Stimulated activated CD8-positive, alpha-beta memory T cell treated with anti-CD3 and anti-CD28 coated beads, Interleukin-4, amount 100 ng/mL, for 1 hour (primary cell): ENCODE measurements at places on chromosomes 2 and 18.

DNA sequence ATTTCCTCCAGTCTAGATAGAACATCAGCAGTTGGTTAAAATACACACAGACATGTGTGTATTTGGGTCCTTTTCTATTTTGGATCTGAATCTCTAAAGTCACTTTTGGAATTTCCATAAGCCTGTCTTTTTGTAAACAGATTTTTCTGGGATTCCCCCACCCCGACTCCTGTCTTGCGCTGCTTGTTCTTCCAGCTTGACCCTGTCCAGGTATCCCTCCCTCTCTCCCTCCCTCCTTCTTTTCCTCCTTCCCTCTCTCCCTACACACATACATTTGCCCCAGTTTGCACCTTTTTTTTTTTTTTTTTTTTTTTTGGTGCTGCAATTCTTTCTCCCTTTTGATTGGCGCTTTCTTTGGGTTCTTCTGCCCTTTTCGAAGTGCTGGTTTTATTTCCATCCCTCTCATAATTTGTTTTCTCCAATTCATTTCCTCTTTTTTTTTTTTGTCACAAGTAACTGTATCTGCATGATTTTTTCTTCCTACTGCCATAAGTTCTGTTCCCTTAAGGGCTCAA lies 114.8 kb upstream of the SERTAD2 start:
- no peak for DNase-seq

DNA sequence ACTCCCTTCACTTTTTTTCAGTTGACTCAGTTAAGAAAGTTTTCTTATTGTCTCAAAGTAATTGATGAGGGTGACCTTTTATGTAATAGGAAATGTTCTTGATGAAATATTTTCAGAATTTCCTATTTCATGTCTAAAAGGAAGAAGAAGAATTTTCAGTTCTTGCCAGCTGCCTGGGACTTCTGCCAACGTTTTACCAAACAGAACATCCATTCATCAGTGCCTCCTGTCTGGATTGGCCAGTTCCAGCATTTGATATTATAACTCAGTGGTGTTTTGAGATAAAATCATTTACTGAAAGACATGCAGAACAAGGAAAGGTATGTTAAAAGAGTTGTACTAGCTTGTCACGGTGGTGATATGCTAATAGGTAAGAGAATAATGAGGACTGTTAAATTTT lies 104.7 kb upstream of the MYO3B start:
- DNase-seq, result no peak

- no peak for DNase-seq
Measured at GRCh38 chr2:20643060-20643459, 7.8 kb downstream of the HS1BP3 start.

DNA sequence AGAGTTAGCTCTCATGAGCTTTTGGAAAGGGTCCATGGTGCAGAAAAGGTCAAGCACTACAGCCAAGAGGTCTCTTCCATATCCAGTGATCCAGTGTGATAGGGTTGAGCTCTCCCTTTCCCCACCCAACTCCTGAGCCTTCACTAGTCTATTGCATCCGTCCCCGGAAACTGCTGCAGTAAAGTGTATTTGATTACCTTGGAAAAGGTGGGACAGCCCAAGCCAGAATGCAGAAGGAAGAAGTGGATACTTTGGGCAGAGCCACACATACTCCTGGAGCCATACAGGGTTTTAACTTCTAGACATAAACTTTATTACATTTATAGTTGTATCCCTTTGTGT lies 3.6 kb downstream of the PNKD start:
- DNase-seq, result no peak

DNA sequence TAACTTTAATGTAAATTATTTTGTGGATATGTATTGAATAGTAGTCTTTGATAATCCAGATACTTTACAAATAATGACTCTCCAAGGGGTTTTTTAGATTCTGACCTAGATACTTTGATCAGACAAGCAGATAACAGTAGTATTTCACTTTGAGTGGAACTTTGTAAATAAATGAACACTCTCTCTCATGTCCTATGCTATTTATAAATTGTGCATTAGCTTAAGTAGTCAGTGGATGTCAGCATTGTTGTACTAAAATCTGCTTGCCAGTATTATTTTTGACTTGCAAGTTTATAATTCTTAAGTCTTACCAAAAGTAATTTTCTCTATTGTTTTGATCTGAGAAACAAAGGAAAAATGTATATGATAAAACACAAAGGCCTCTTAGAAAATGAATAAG lies 1113.1 kb upstream of the NRXN1 start:
- DNase-seq, result no peak

DNA sequence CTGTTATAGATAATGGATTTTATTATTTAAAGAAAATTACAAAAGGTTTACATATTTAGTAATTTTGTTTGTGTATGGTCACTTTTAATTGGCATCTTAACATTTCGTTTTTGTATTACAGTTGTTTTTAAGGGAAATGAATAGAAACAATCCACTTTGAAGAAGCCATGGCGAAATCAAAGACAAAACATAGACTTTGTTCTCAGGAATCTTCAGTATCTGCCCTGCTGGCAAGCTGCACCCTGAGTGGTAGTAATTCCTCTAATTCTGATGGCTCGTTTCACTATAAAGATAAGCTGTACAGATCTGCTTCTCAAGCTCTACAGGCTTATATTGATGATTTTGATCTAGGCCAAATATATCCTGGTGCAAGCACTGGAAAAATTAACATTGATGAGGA lies 2.7 kb downstream of the C18orf54 start:
- DNase-seq, result no peak

DNA sequence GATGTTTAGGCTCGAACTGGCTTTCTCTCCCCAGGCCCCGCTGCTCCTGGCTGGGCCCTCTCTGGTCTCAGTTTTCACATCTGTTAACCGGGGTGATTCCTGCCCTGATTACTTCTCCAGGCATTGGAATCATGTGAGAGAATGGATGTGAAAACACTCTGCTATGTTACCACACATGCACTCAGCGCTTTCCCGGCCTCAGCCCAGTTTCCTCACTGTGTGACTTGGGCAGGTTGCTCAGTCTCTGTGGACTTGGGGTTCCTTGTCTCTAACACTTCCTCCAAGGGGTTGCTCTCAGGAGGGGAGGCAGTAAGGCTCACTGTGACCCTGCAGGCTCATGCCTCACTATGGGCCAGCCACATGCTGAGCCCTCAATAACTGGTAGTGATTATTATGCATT lies 230.4 kb upstream of the HS6ST1 start:
- DNase-seq, result no peak

GRCh38 chr2:172775319-172775718 lies 39.7 kb downstream of the RAPGEF4 start:
- no peak for DNase-seq

GRCh38 chr2:144759746-144760145 lies 239.8 kb upstream of the ZEB2 start:
- DNase-seq, result no peak
